Activated naive CD4-positive, alpha-beta T cell treated with anti-CD3 and anti-CD28 coated beads, Interleukin-2, amount 50 U/mL, for 72 hours (primary cell): ENCODE measurements at places on chromosomes 3 and 15.

DNA sequence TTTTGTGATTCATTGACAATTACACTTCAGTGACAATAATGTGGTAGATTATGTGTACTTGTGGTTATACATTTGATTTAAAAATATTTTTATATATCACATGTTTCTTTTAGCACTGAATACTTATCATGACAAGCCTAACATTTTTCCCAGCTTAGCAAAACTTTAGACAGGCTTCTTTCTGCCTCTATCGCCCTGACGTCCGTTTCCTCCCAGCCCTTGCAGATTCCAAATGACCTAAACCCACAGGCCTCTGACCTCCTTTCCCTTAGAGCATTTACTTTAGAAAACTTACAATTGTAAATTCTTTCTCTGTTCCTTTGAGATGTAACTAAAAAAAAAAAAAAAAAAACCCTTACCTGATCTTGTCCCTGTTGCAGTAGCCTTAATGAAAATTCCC, 326.1 kb downstream of the UNC13C start:
- no peak for DNase-seq

DNA sequence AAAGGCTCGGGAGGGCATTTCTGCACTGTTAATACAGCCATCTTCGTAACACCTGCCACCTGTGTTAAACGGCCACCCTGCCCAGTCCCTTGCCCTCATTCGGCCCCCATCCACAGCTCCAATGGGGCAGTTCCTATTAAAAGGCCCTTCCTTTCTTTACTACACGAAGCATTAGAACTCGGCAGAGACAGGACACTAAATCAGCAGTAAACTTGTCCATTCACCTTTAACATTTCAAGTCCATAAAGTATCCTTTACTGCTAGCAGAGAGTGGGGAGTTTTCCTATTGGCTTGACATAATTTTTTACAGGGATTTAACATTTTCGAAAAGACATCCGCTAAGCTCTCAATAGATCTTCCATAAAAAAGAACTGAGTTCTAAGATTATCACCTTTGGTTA, 76.3 kb downstream of the LRRN1 start:
- no peak for DNase-seq

DNA sequence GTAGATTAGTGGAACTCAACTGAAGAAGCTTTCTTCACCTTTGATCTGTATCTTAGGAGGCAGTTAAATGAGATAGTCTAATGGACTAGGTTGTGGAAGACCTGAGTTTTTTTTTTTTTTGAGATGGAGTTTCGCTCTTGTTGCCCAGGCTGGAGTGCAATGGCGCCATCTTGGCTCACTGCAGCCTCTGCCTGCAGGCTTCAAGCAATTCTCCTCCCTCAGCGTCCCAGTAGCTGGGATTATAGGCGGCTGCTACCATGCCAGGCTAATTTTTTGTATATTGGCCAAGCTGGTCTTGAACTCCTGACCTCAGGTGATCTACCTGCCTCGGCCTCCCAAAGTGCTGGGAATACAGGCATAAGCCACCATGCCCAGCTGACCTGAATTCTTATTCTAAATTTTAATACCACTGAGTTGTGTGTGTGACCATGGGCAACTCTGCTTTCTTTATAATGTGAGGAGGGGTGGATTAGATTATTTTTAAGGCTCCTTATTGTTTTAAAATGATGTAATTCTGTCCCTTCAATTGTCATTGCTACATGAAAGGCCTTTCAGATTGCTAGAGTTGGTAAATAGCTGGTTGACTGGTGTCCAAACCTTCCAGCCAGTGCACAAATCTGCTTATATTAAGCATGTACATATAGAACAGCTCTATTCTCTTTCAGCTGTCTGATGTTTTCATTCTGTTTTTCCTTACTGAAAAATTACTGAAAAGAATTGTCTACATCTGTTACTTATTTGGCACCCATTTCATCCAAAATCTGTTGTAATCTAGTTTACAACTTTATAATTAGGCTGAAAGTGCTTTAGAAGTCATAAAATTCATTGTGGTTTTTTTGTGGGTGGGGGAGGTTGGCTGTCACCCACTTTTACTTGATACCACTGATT, 2.3 kb downstream of the LNP1 start:
- no peak for DNase-seq

GRCh38 chr3:38689346-38689745, 39.9 kb upstream of the SCN5A start:
- no peak for DNase-seq

DNA sequence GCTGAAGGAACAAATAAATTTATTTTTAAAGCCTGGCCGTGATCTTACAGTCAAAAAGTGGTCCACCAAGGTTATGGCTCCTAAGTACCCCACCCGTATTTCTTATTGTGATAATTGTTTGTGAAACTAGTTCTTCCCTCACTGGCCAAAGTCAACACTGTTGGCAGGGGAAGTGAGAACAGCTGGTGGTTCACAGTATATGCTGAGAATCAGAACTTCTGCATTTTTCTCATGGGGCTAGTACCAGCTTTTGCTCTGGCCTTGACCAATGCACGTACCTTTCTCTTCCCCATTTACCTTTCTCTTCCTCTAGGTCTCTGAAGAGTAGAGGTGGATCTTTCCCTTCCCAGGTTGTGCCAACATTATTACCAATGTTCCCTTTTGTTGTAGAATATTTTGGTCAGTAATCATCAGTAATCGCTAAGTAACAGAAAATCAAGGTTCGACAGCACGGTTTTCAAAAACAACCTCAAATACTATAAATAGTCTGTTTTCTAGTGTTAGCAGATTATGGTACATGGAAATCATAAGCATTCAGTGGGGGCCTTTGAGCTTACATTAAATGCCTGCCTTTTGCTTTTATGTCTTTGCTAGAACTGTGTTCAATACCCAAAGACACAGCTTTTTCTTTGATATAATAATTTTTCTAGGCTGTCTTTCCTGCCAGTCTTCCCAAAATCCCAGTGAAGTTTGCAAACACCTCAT, 268.0 kb downstream of the LPP start:
- DNase-seq = no peak

DNA sequence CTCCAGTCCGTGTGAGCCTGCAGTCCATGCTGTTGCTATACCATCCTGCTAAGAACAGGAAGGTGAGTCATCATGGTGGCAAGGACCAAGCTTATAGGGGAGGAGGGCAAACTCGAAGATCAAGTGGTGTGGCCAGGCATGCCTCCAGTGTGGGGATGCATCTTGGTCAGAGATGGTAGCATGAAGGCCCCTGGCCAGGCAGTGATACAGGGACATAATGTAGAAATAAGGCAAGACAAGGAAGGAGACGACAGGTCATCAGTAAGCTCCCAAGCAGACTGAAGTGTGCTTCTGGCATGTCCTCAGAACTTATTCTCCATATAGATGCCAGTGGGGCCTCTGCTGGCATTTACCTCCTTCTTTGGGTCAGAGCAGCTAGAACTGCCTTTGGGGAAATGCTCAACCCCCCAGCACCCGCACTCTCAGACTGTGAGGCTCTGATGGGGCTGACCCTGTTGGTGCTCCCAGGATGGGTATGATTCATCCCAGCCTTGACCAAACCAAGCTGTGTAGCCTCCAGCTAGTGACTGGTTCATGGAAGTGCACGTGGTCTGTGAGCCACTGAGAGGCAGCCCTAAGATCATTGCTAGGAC, 52.5 kb upstream of the ATP2B2 start:
- peak; percentile 55 for DNase-seq

DNA sequence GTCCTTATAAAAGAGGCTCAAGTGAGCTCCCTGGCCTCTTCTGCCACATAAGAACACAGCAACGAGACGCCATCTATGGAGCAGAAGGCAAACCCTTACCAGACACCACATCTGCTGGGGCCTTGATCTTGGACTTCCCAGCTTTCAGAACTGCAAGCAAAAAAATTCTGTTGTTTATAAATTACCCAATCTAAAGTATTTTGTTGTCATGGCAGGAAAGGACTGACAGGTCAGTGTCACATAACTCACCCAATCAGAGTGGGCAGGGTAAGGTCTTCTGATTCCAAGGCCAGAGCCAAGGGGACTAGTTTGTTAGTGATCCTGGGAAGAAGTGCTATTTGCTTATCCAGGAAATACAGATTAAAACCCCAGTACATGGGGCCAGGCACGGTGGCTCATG, 98.9 kb downstream of the HMG20A start:
- no peak for DNase-seq

DNA sequence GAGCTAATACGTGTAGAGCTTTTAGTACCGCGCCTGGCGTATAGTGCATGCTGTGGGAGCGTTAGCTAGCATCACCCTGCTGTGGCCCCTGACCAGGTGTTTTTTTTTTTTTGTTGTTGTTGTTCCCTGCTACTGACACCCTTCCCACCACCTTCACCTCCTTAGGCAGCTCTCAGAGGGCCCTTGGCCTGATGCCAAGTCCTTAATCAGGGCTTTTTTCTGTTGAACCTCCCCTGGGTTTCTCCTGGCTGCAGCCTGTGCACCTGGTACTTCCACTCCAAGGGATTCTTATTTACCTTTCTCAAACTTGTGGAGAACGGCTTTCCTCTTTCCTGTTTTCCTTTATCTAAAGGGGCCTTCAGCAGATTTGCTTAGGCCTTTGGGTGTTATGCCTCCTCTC, 53.3 kb downstream of the SLC7A14 start:
- no peak for DNase-seq

- no peak for DNase-seq
Measured at GRCh38 chr15:49135342-49135857, 20.0 kb downstream of the COPS2 start.

GRCh38 chr3:61858054-61858453, 296.7 kb downstream of the PTPRG start:
- DNase-seq = no peak

DNA sequence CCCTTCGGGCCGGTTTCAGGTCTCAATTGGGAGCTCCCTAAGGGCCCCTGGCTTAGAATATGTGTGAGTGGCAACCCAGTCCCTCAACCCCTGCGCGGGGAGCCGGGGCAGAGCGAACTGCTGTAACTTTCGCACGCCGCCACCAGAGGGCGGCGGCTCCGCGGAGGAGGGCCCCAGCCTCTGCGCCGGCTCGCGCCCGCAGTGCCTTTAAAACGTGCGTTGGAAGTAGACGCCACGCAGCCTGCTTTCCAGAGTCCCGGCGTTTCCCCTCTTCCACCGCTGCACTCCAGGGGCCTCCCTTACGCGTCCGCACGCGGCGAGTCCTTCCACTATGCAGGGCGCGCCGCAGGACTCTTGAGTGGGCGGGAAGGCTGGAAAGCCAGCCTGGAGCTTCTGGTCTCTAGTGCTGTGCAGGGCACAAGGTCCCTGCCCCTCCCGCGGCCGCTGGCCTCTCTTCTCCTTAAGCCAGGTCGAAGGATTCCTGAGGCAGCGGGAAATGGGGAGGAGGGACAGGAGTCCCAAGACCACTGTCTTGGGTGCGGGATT, 23.7 kb upstream of the RNU6-1 start:
- peak; percentile 70 for DNase-seq

DNA sequence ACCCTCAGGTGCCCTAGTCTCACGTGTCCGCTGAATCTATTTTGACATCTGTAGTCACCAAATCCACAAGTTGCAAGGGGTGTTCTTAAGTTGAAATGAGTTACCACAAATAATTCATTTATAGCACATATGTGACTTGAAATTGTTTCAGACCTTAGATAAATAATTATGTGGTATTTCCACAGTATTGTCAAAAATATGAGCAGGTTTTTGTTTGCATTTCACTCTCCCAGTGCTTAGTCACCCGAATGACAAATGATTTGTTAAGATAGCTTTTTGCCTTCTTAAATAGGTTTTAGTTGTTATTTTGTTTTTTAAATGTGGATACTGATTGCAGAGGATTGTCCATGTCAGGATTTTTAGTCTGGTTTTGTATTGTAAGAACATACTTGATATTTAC, 2.6 kb downstream of the MFSD1 start:
- no peak for DNase-seq

DNA sequence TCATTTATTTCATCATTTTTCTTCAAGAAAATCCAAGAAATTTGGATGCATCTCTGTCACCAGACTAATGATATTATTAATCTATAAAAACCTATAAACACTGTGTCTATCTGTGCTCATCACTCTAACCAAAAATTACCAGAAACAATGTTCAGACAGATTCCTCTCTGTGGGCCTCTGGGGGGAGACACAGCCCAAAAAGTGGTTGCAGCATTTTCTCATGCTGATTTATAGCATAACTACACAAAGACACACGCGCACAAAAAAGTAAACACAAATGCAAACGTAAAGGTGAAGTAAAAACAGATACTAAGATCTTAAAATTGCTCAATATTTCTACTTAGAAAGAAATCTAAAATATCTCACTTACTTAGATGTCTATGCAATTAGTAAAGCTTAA, 976.0 kb downstream of the GBE1 start:
- DNase-seq = no peak

DNA sequence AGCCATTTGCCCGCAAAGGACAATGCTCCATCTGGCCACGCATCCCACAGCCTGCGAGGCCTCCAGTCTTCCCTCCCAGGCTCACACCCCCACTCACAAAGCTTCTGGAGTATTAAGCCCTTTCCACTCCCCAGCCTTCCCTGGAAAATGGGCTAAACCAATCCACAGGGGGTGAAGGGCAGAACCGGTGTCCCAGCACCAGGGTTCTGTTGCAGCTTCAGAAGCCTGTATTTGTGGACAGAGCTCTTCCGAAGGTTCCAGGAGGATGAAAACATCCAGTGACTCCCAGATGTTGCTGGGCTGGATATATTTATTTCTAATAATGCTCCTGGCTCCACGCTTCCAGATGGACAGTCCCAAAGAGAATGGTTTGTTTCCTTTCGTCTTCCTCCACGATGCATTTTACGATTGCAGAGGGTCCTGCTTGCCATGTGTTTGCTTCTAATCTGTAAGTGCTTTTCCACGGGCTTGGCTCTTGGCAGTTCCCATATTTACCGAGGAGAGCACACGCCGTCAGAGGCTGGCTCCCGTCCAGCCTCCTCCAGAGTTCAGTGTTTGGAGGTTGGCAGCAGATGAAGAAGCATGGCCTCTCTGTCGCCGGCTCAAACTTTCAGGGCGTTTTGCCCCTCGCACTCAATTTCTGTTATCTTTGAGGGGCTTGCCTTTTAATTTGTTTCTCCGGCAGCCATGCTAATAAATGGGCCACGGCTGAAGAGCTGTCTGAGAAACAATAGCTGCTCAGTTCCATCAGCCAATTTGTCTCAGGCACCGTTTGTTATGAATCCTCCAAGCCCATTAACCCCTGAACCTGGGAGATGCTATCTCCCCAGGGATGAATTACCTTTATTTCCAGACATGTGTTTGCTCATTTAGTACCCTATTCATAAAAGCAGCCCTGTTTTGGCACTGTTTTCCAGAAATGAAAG, 367.9 kb upstream of the PROK2 start:
- DNase-seq = no peak

- DNase-seq = no peak
Measured at GRCh38 chr3:161894657-161895056, 398.0 kb downstream of the OTOL1 start.

- no peak for DNase-seq
Measured at GRCh38 chr15:70823196-70823595, 30.8 kb downstream of the LARP6 start.

GRCh38 chr15:95958382-95958781, 372.1 kb upstream of the NR2F2 start:
- no peak for DNase-seq

DNA sequence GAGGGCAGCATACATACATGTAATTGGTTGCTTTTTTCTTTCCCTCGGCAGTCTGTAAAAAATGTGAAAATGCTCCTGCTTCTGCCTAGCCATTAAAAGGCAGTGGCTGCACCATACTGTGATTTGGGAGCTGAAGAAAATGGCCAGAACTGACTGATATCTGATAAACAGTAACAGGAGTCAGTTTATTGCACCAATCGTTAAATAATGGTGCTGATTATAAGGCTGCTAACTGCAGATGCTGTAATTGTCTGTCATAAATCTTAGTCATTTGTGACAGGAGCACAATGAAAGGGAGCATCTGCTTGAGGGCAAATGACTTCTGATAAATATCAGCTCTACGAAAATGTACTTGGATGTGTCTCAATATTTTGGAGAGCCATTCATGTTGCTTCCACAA, 263.1 kb upstream of the DNAJC19 start:
- DNase-seq = no peak
